ENCODE measurements at places on chromosomes 5 and 9. TPM values are rescaled to one million over a fixed set of nuclear protein-coding genes. Genes with fewer than 3 reads are reported as not detected.

Gene FOXD4L6
- total RNA-seq = not detected

Gene OTULINL
- 0.96 TPM for total RNA-seq

Gene TAF11L10
- not detected for total RNA-seq

Gene FAM78A
- total RNA-seq = 40.0 TPM

Gene CER1
- total RNA-seq = not detected

Gene DBH
- not detected for total RNA-seq

Gene CYSRT1
- total RNA-seq = 0.37 TPM

Gene ZDHHC11
- total RNA-seq = 23.8 TPM

- H3K4me1 ChIP-seq = no peaks in the 10 kb centered on the region
- no peaks in the 10 kb centered on the region for H3K36me3 ChIP-seq
- no peaks in the 10 kb centered on the region for H3K27me3 ChIP-seq
- no peak overlapping the region for H3K4me3 ChIP-seq
- H3K27ac ChIP-seq = no peak overlapping the region
- DNase-seq = no peak
These were observed 133.7 kb downstream of the DIRAS2 start for GRCh38 chr9:90508940-90509339.

DNA sequence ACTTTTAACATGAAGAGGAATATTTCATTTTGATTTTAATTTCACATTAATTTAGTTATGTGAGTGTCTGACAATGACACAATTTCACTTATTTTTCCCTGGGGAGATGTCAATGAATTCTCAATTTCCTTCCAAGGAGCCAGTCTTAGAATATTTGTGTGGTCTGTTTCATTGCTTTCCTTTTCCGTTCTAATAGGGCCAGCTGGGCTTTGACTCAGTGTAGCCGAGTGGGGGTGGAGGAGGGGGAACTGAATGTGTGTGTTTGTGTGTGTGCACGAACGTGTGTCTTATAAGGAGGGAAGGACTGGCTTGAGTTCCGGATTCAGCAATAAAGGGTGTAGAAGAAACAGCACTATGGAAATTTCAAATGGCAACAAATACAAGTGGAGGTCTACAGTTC, 100.0 kb downstream of the BASP1 start:
- no peak overlapping the region for H3K4me3 ChIP-seq
- DNase-seq = no peak
- H3K27me3 ChIP-seq = no peaks in the 10 kb centered on the region
- H3K27ac ChIP-seq = no peak overlapping the region
- H3K36me3 ChIP-seq = no peaks in the 10 kb centered on the region

- H3K36me3 ChIP-seq = no peaks in the 10 kb centered on the region
- no peak overlapping the region for H3K27ac ChIP-seq
- peaks cover 44% of the 10 kb centered on the region for H3K4me1 ChIP-seq
These were observed 4.5 kb downstream of the CAMSAP1 start for GRCh38 chr9:135902655-135903357.

DNA sequence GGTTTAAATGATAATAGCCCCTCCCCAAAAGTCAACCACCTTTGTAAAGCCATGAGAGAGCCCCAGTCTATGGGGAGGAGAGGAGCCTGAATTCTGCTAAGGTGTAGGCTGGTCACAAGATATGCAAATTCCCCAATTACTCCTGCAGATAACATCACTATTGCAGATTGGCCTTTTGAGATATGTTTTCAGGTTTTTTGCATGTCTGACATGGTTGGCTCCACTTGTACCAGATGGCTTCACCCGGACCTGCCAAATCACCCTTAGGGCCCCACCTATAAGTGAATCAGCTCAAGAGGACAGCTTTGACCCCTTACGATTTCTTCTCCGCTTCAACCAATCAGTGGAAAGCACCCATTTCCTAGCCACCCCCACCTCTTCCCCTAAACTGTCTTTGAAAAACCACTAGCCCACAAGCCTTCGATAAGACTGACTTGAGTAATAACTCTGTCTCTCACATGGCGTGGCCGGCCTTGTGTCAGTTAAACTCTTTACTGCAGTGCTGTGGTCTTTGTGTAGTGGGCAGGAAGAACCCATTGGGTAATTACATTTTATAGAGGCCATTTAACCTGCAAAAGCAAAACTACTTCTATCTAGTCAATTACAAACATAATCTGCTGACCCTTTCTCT, 69.7 kb downstream of the PRLR start:
- no peak overlapping the region for H3K27ac ChIP-seq
- peaks cover 5% of the 10 kb centered on the region for H3K4me1 ChIP-seq
- no peaks in the 10 kb centered on the region for H3K36me3 ChIP-seq
- H3K27me3 ChIP-seq = no peaks in the 10 kb centered on the region
- no peak for DNase-seq
- H3K4me3 ChIP-seq = no peak overlapping the region

- H3K27ac ChIP-seq = no peak overlapping the region
- H3K4me3 ChIP-seq = no peak overlapping the region
- no peaks in the 10 kb centered on the region for H3K36me3 ChIP-seq
- no peak for DNase-seq
- H3K4me1 ChIP-seq = peaks cover 12% of the 10 kb centered on the region
These were observed 347.6 kb downstream of the GADD45G start for GRCh38 chr9:89952401-89952800.

DNA sequence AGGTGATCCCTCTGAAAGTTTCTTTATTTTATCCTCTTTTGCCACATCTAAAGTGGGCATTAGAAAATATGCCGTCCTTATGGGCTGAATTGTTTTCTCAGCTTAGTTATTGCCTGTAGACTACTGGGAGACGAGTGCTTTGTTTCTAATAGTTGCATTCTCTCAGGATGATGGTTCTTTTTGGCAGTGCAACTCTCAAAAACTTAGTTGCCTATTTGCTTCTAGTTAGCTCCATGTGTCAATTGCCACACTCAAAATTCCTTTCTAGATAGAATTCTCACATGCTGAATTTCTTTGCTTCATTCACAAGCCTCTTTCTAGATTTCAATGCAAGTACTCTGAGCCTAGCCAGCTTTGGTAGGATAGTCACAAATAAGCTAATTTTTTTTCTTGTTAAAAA, 155.5 kb downstream of the FGF10 start:
- H3K27me3 ChIP-seq = no peaks in the 10 kb centered on the region
- H3K27ac ChIP-seq = no peak overlapping the region
- no peak overlapping the region for H3K4me3 ChIP-seq
- no peaks in the 10 kb centered on the region for H3K36me3 ChIP-seq

DNA sequence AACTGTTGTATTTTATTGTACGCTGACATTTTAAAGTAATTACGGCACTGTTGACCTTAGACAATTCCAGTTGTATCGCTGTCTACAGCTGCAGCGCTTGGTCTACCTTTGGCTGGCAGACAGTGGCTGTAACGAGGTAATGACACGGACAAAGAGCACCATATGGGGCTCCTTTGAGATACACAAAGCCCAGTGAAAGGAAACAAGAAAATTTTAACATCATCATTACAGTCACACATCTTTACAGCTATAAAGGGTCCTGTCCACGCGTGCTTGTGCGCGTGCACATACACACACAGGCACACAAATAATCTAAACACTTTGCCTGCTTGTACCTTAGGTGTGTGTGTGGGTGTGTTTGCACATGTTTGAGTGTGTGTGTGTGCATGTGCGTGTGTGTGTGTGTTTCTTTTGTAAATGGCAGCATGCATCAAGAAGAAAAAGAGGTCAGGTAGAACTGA, 946.0 kb downstream of the NR2F1-AS1 start:
- H3K27ac ChIP-seq = no peak overlapping the region
- H3K27me3 ChIP-seq = no peaks in the 10 kb centered on the region
- no peaks in the 10 kb centered on the region for H3K4me1 ChIP-seq

DNA sequence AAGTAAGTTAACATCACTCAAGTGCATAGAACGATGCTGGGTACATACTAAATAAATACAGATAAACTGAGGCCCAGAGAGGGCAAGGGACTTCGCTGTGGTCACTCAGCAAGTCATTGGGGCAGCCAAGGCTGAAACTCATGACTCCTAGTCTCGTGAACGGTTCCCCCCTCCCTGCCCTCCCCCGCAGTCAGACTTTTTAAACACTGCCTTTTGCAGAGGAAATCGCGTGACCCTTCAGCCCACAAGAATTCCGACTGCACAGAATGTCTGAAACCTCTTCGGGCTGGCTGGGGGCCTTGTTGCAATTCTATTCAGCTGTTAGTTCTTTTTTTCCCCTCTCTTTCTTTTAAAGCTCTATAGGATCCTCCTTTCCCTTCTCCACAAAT, 28.1 kb downstream of the NEK6 start:
- no peaks in the 10 kb centered on the region for H3K27me3 ChIP-seq
- H3K27ac ChIP-seq = peak overlapping the region; percentile 84
- H3K36me3 ChIP-seq = no peaks in the 10 kb centered on the region
- no peak for DNase-seq
- peaks cover 56% of the 10 kb centered on the region for H3K4me1 ChIP-seq
- H3K4me3 ChIP-seq = no peak overlapping the region

- no peaks in the 10 kb centered on the region for H3K4me1 ChIP-seq
- no peaks in the 10 kb centered on the region for H3K27me3 ChIP-seq
- H3K4me3 ChIP-seq = no peak overlapping the region
- DNase-seq = no peak
These were observed 324.8 kb downstream of the TMEM38B start for GRCh38 chr9:106019039-106019680.

- no peak overlapping the region for H3K4me3 ChIP-seq
- no peaks in the 10 kb centered on the region for H3K36me3 ChIP-seq
- no peak overlapping the region for H3K27ac ChIP-seq
- H3K27me3 ChIP-seq = no peaks in the 10 kb centered on the region
These were observed 210.5 kb downstream of the KDM4C start for GRCh38 chr9:6968271-6968670.

- no peak for DNase-seq
- no peak overlapping the region for H3K4me3 ChIP-seq
- H3K27me3 ChIP-seq = no peaks in the 10 kb centered on the region
- no peak overlapping the region for H3K27ac ChIP-seq
These were observed 99.0 kb downstream of the ADAMTS2 start for GRCh38 chr5:179246227-179246626.

GRCh38 chr9:136769710-136770191, 5.4 kb upstream of the LCN15 start:
- H3K27me3 ChIP-seq = peaks cover 7% of the 10 kb centered on the region
- H3K27ac ChIP-seq = no peak overlapping the region
- H3K36me3 ChIP-seq = no peaks in the 10 kb centered on the region
- H3K4me3 ChIP-seq = no peak overlapping the region
- no peaks in the 10 kb centered on the region for H3K4me1 ChIP-seq
- no peak for DNase-seq

- H3K27me3 ChIP-seq = no peaks in the 10 kb centered on the region
- no peaks in the 10 kb centered on the region for H3K36me3 ChIP-seq
- no peak overlapping the region for H3K4me3 ChIP-seq
- H3K27ac ChIP-seq = peak overlapping the region; percentile 77
- H3K4me1 ChIP-seq = peaks cover 33% of the 10 kb centered on the region
These were observed 41.3 kb downstream of the PFDN1 start for GRCh38 chr5:140261403-140262171.

DNA sequence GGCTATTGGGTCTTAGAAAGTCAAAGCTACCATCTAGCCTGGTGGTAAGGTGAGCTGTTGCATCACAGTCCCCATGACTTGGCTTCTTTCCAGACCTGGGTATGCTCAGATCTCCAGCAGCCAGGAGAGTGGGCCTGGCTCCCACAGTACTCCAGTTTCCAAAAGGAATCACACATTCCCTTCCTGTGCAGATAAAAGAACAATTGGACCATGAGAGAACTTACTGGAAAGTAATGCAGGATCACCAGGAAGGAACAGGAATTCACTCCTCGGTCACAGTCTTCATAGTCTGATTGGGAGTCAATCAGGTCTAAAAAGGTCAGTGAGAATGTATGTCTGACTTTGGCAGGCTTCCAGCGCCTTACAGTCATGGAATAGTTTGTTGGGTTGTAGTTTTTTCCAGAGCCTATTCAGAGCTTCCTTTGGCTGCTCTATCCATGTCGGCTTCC, 47.8 kb upstream of the CD180 start:
- no peak for DNase-seq
- H3K27ac ChIP-seq = no peak overlapping the region
- peaks cover 26% of the 10 kb centered on the region for H3K4me1 ChIP-seq

GRCh38 chr9:82449986-82450385, 461.4 kb downstream of the SPATA31D1 start:
- H3K4me1 ChIP-seq = no peaks in the 10 kb centered on the region
- no peaks in the 10 kb centered on the region for H3K27me3 ChIP-seq
- H3K27ac ChIP-seq = no peak overlapping the region

GRCh38 chr9:134163371-134164196, 780 bp downstream of the RNU6ATAC start:
- H3K4me1 ChIP-seq = no peaks in the 10 kb centered on the region
- H3K36me3 ChIP-seq = peaks cover under 1% of the 10 kb centered on the region
- no peak overlapping the region for H3K4me3 ChIP-seq

DNA sequence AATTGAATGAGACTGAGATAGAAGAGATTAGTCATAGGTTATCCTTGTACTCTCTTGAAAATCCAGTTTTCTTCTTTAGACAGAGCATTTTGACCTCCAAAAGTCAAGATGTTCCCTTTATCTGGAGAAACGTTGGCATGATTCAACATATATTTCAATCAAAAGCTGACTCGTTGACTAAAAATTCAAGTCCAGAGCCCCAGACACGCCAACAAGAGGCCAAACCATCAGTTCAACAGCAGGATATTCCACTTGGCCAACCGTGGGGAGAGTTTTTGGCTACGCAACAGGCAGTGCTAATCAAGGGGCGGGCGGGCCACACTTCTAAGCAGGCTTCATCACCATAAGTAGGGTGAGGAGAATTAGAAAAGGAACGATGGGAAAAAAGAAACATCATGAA, 119.1 kb downstream of the SLIT3 start:
- H3K4me3 ChIP-seq = no peak overlapping the region
- DNase-seq = no peak
- no peak overlapping the region for H3K27ac ChIP-seq
- no peaks in the 10 kb centered on the region for H3K27me3 ChIP-seq
- H3K36me3 ChIP-seq = no peaks in the 10 kb centered on the region
- H3K4me1 ChIP-seq = no peaks in the 10 kb centered on the region

DNA sequence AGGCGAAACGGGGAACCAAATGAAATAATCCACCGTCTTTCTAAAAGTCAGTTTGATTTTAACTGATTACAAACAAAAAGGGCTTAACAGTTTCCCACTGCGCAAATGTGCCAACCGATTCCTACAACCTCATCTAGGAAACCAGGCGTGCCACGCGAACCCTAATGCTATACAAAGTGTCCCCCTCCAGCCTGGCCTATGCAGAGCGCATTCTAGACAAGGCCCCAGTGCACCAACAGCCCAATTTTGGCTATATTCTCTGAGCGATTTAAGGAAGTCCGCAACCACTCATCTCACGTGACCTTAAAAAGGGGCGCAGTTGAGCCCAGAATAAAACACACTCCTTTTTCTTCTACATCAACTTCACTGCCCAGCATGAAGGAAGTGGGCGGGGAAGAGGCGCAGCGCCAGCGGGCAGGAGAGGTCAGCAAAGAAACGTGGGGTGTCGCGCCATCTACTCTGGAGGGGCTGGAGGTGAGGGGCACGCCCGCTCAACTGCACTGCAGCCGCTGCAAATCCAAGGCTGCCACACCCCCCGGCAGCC, 779 bp downstream of the FAM13B start:
- H3K4me3 ChIP-seq = peak overlapping the region; percentile 77
- no peaks in the 10 kb centered on the region for H3K27me3 ChIP-seq
- H3K36me3 ChIP-seq = no peaks in the 10 kb centered on the region
- peak; percentile 69 for DNase-seq

DNA sequence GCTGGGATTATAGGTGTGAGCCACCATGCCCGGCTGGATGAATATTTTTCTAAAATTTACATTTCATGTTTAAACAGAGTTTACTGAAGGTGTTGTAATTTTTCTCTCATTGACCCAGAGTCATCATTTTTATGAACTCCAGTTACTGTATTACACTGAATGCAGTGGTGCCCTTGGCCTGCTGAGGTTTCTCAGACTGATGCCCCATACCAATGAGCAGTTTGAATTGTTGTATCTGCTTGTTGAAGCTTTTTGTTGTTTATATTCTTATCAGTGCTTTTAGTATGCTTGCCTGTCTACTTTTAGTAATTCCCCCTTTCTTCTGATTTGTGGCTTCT, 29.9 kb downstream of the NFX1 start:
- H3K36me3 ChIP-seq = peaks cover 63% of the 10 kb centered on the region
- no peak overlapping the region for H3K4me3 ChIP-seq
- peak overlapping the region; percentile 30 for H3K27ac ChIP-seq
